ENCODE measurements at places on chromosomes 3 and 15.

DNA sequence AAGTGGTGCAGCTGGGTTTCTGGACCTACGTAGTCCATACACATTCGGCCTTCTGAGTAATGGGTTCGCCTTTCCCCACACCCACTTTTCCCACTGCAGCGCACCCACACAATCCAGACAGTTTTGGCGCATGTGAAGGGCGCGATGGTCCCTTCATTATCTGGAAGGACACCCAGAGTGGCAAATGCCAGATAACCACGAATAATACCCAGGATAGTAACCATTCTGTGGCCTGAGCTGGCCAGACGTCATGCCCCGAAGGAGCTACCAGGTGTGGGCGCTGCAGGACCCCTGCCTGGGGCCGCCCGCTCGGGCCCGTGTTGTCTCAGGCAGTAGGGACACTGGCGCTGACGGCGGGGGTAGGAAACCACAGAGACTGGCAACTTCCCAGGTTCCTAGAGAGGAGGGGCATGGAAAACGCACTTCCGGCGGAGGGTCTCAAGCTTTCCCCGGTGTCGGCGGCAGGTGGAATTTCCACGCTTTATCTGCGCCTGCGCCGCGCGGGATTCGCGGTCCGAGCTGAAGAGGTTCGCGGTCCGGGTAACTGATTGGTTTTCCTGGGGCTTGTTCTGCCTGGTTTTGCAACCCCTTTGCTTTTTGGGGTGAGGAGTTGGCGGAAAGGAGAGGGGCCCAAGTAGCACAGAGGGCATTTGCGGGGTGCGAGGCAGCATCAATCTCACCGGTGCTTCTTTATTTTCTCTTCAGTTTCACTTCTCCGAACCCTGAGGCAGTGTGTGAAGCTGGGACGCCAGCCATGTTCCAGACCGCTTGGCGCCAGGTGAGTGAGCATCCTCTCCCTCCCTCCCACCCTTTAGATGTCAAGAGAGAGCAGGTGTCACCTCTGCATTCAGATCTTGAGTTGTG, at the start of gene ZNF620:
TSS of gene ZNF620 (plus strand) at position 441 of the 864 bp plus-strand sequence. CDS start at position 755, 314 bp downstream.
- peak; percentile 48 for DNase-seq

GRCh38 chr3:196554205-196554604, 14.1 kb downstream of the WDR53 start:
- no peak for DNase-seq

DNA sequence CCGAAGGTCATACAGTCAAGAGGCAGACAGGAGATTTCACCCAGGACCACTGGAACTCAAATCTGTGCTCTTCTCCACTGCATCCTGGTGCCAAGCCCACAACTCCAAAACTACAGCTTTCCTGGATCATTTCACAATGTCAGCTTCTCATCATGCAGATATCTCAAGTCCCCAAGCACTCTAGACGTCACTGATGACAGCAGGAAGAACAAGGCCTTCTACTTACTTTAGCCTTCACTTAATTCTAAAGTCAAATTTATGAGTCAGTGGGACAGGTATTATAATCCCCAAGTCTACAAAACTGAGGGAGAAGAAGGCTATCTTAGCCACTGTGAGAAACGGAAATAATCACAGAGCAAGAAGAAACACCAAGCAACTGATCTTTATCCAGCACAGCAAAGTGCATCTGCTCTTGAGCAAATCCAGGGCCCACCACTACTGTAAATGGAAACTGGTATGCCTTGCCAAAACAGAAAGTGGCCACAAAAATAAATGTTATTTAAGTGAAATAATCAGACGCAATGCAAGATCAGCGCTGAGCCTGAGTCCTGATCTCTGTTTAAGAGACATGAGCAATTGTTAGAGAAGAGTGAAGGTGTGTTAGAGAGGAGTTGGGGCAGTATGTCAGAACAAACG, 928 bp downstream of the RAD18 start:
- no peak for DNase-seq

- DNase-seq: no peak
Observed at GRCh38 chr15:72353266-72353665, 22.5 kb downstream of the HEXA start.

- DNase-seq: peak; percentile 6
Observed at GRCh38 chr15:94584833-94585244, 353.5 kb downstream of the MCTP2 start.

GRCh38 chr3:111605493-111605892, 10.3 kb upstream of the ZBED2 start:
- no peak for DNase-seq

- DNase-seq: no peak
Observed at GRCh38 chr15:69338535-69339213, 40.0 kb downstream of the PAQR5 start.

DNA sequence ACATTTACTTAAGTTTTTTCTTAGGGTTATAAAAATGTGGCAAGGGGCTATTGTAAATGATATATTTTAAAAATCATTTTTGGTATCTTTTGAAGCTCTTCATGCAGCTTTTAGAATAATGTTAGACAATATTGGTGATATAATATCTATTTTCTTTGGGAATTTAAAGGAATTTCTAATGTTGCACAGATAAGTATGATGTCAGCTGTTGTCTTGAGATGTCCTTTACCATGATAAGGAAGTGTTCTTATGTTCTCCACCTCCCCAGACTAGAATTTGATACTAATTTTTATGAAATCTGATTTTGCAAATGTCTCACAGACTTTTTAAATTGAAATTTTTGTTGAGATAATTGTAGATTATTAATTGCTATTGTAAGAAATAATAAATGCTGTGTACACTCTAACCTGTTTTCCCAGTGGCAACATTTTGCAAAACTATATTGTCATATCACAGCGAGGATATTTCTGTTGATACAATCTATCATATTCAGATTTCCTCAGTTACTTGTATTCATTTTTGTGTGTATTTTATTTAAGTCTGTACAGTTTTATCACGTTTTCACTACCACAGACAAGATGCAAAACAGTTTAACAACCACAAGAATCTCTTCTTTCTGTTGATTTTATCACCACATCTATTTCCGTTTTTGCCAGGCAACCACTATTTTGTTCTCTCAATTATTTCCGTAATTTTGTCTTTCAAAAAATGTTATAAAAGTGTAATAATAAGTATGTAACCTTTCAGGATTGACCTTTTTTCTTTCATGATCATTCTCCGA, 55.4 kb downstream of the SPRED1 start:
- no peak for DNase-seq

GRCh38 chr3:139113231-139113992, 68.7 kb upstream of the PRR23C start:
- no peak for DNase-seq

Data from fibroblast of skin of right quadriceps (primary cell).